NCI-H1436 treated with DMSO at 0.1 percent for 48 hours (cell line): ENCODE measurements at places on chromosomes 3 and 15.

DNA sequence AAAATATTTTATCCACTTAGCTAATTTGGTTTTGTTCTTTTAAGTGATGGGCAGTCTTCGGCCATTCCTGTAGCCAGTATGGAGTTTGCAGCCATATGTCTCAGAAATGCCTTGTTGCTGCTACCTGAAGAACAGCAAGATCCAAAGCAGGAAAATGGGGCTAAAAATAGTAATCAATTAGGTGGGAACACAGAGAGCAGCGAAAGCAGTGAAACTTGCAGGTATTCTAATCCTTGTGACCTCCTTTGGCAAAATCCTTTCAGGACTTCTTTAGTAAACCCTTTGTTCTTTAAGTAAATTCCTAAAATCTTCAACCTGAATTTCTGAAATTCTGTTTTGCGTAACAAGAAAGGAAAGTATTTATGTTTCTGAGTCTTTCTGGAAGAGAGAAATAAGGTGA lies 49.8 kb downstream of the CNOT10 start:
- DNase-seq, result no peak

DNA sequence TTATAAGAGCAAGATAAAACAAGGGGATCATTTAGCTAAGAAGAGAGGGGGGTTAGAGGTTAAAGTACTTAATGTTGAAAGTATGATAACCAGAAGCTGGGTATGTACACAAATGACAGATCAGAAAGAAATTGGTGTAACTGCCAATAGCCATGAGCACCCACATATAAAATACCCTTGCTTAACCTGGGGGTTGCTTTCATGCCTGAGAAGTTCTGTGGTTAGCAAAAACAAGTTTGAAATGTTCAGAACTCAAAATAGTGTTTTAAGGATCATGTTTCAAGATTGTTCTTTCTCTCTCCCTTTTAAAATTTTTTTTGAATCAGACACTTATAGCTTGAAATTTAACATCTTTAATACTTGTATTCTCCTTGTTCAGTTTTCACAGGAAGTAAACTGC lies 321.4 kb upstream of the GBE1 start:
- no peak for DNase-seq

DNA sequence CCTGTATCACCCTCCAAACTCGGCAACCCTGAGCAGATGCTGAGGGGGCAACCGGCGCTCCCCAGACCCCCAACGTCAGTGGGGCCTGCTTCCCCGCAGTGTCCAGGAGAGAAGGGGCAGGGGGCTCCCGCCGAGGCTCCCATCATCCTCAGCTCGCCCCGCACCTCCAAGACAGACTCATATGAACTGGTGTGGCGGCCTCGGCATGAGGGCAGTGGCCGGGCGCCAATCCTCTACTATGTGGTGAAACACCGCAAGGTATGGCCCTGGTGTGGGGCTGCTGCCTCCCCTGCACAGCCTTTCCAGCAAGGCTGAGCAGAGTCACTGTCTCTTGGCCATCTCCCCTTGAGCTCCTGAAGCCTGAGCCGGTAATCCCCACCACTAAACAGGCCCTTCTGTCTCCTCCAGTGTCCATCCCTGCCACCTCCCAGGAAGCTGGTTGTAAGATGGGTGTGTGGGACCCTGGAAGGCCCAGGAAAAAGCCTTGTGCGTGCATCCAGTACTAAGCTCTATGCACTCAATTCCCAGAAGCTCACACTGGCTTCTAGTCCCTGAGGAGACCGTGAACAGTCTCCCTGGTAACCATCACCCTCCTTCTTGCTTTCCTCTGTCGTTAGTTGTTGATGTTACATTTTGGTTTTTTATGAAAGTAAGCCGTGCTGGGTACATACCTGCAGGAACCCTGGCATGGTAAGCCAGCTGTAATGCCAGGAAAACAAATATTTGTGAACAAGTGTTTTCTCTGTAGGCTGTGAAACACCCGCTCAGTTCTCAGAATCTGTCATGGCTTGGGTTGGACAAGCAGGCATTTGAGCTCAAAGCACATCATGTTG lies 63.3 kb downstream of the BOC start:
- no peak for DNase-seq

DNA sequence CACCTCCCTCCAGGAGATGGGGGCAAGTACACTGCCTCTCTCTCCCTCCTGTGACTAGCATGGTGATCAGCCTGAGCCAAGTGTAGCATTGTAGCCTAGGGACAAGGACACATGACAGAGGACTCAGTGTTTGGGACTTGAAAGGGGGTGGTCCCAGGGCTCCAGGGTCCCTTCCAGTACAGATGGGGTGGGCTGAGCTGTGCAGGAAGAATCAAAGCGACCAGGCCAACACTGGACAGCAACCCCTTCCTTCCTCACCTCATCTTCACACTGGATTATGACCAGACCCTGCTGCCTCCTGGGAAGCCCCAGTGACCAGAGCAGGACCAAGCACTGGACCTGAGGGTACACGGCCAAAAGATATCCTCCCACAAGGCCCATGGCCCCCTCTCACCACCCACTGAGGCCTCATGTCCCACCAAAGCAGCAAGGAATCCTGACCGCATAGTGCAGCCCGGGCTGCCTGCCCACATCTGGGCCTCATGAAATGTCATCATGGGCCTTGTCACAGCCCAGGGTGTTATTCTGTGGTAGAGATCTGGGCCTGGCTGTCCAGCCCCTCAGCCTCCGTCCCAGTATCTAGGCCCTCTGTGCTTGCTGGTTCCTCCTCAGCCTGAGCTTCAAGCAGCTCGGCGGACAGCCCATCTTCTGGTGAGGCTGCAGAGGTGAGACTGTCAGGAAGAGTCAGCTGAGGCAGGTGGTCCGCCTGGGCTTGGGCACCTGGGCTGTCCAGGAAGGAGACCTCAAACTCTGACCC lies 9.5 kb downstream of the GORASP1 start:
- no peak for DNase-seq

DNA sequence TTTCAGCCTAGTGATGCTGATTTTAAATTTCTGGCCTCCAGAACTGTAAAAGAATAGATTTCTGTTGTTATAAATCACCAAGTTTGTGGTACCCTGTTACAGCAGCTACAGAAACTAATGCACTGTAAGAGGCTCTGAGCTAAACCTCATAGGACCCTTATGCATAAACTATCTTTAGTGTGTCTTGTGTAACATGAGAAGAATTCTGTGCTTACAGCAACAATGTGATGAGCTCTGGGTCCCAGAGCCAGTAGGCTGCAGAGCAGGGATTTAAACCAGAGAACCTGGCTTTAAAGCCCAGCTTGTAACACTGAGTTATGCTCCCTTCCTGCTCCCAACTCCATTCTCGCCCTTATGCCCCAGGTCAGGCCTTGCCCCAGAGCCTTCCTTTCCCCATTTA lies 113.1 kb downstream of the THSD4 start:
- DNase-seq, result no peak

GRCh38 chr3:8649757-8650156 lies 5.2 kb upstream of the SSUH2 start:
- no peak for DNase-seq

GRCh38 chr3:194395778-194396538 lies 3.1 kb downstream of the GP5 start:
- DNase-seq, result no peak

DNA sequence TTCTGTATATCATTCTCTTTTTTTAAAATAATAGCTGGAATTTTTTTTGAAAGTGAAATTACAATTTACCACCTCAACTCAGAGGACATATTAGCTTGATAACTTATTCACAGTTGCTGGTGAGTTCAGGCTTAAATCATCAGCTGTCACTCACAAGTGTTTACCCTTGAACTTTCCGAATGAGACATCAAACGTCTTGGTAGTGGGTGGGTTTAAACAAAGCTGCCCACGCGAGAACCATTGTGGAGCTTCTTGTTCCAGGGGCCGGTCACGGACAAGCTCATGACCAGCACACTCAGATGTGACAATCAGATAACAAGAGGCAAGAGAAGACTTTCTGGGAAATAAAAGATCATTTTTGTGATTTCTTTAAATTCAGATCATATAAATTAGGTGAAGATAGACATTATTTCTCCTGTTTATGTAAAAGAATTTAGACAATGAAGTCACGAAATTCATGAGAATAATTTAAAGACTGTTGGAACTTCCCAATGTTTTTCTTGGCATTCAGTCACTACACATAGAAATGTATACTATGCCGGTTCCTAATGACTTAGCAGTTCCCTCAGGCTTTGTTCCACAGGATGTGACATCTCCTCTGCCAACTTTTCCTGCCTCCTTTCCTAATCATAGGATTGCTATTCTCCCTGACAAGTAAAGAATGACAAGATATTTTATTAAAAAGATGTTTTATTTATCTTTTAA lies 29.3 kb downstream of the BTD start:
- no peak for DNase-seq

- no peak for DNase-seq
Measured at GRCh38 chr3:165751637-165752036, 85.6 kb downstream of the BCHE start.

GRCh38 chr3:191393146-191393545 lies 62.8 kb upstream of the UTS2B start:
- DNase-seq, result no peak

- no peak for DNase-seq
Measured at GRCh38 chr3:196694941-196695848, 16.9 kb downstream of the CEP19 start.

GRCh38 chr3:45509038-45509767 lies 85.3 kb upstream of the LIMD1 start:
- no peak for DNase-seq

GRCh38 chr3:193902607-193903511 lies 233.1 kb upstream of the HES1 start:
- DNase-seq, result no peak

DNA sequence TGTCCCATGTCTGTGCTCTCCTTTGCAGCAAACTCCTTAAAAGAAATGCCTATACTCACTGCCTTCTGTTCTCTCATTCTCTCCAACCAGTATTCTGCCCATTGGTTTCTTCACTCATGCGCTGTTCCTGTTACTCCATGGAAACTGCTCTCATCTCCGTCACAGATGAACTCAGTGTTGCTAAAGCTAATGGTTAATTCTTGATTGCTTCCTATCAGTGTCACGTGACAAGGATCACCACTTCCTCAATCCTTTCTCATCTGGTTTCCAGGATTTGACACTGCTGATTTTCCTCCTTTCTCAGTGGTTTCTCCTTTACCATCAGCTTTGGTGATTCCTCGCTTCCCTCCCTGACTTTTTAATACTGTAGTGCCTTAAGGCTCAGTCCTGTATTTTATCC lies 2.6 kb downstream of the DPH3 start:
- DNase-seq, result no peak

GRCh38 chr3:114411811-114412803 lies 118.3 kb downstream of the TIGIT start:
- DNase-seq, result no peak

DNA sequence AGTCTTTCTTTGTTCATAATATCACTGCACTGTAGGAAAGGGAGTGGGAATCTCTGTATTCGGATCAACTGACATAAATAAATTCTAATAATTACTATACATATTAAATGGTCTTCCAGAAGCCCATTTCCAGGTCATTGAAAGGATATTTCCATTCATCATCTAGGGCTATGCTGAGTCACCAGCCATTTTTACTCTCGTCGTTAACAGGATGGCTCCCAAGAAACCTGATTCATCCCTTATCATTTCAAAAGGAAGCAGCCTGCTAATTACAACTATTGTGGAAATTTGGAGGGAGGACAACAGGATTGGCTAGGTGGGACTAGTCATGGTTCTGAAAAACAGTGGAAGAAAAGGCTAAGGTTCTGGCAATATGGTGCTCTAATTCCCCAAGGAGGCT lies 13.6 kb downstream of the GMNC start:
- DNase-seq, result no peak

- no peak for DNase-seq
Measured at GRCh38 chr3:153038779-153039178, 123.2 kb upstream of the RAP2B start.

DNA sequence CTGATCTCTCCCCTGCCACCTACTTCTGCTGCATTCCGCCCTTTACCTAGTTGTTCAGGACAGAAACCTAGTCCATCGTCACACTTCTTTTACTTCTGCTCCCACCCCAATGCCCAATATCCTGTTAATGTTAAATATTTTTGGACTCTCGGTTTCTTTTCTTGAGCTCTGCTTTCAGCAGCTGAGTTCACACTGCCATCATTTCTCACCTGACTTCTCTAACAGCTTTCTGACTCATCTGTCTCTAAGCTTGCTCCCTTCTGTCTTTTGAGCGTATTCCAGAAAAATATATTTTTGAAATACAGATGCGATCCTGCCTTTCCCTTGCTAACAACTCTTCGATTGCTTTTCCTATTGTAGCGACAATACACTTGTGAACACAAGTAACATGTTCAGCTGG lies 183.4 kb downstream of the KLHL25 start:
- no peak for DNase-seq

GRCh38 chr3:39343076-39343717 lies 13.7 kb downstream of the CCR8 start:
- no peak for DNase-seq

- DNase-seq, result no peak
Measured at GRCh38 chr3:10518506-10519150, 13.2 kb upstream of the ATP2B2 start.

DNA sequence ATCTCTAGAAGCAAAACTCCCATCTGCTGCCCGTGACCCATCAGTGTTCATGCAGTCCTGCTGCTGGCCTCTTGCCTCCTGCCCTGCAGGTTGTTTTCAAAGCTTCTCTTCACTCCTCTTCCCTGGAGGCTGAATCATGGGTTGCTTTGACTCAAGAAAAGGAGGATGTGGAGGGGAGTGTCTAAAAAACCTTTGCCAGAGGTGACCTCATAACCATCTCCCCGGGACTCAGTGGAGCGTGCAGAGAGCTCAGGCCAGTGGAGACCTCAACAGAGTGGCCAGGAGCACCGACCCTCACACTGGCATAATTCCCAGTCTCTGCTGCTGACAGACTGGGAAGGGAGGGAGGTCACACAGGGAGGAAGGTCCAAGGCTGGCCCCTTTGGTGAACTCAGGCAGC lies 60.9 kb upstream of the ITGA11 start:
- DNase-seq, result no peak
